Breast epithelium (tissue), 4 donors: ENCODE measurements at places on chromosomes 4 and X. TPM values are rescaled to one million over a fixed set of nuclear protein-coding genes. Genes with fewer than 3 reads are reported as not detected.

DGAT2L6 gene
- not detected for total RNA-seq

TTC29 gene
- total RNA-seq, result not detected

LIMCH1 gene
- total RNA-seq, result 34.6 TPM

ADAMTS3 gene
- total RNA-seq, result 1.9 TPM

FAM236C gene
- not detected for total RNA-seq

RBM46 gene
- 0.29 TPM for total RNA-seq

GRCh38 chr4:124803641-124804040, 91.1 kb upstream of the ANKRD50 start:
- no peaks in the 10 kb centered on the region for H3K27me3 ChIP-seq
- no peak for DNase-seq
- H3K36me3 ChIP-seq, result no peaks in the 10 kb centered on the region
- H3K27ac ChIP-seq, result no peak overlapping the region
- no peak overlapping the region for H3K4me3 ChIP-seq

DNA sequence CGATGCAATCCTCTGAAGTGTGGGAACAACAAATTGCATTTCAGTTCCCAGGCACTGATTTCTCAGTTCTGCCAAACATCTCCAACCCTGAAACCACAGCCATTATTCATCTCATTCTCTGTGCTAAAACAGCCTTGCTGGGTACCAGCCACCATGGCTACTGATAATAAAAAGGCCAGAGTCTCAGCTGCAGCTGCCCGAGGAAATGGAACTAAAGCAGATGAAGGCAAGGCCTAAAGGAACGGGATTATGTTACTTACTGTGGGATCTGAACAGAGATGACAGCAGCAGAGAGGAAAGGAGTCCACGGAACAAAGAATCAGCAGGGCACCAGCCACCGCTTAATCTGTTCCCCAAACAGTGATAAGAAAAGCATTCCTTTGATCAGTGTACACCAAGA, 155.7 kb downstream of the PAPSS1 start:
- no peak for DNase-seq
- H3K36me3 ChIP-seq, result no peaks in the 10 kb centered on the region
- H3K4me1 ChIP-seq, result no peaks in the 10 kb centered on the region
- H3K27me3 ChIP-seq, result no peaks in the 10 kb centered on the region

- no peaks in the 10 kb centered on the region for H3K27me3 ChIP-seq
- no peak for DNase-seq
- no peak overlapping the region for H3K27ac ChIP-seq
- no peak overlapping the region for H3K4me3 ChIP-seq
Observed at GRCh38 chr4:148286012-148286411, 156.2 kb downstream of the NR3C2 start.

GRCh38 chrX:1493877-1494510, 41.3 kb upstream of the ASMTL start:
- no peaks in the 10 kb centered on the region for H3K36me3 ChIP-seq
- H3K4me3 ChIP-seq, result no peak overlapping the region
- H3K27me3 ChIP-seq, result no peaks in the 10 kb centered on the region
- no peak for DNase-seq

DNA sequence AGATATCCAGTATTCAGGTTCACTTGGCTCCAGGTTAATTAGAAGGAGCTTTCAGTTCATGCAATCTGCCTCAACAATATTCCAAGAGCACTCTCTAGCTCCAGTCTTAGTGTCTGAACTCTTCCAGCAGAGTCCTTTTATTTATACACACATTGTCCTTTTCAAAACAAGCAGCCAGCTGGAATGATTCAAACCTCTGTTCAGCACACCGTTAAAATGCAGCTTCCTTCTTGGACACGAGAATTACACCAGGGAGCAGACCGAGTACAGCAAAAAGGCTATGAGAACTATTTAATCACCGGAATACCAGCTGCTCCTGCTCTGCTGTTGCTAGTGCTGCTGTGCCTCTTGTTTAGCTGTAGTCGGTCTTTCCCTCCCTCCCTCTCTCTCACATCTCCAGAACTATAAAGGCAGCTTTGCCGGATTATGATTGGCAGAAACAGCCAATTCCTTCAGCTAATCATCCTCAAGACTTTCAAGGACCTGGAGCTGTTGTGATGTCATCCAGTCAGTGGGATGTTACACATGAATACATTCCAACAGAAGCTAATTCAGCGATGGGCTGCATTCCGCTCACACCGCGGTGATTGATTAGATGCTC, at the start of gene NDST4:
NDST4 (minus strand) TSS at position 115 of the 601 bp plus-strand sequence. CDS start 36,584 bp downstream, outside the sequence.
- no peak for DNase-seq
- no peak within 1 kb of the TSS for H3K27ac ChIP-seq
- no peaks in the 10 kb centered on the region for H3K36me3 ChIP-seq
